ENCODE measurements at places on chromosomes 3 and 15. TPM values are rescaled to one million over a fixed set of nuclear protein-coding genes. Genes with fewer than 3 reads are reported as not detected.

DNA sequence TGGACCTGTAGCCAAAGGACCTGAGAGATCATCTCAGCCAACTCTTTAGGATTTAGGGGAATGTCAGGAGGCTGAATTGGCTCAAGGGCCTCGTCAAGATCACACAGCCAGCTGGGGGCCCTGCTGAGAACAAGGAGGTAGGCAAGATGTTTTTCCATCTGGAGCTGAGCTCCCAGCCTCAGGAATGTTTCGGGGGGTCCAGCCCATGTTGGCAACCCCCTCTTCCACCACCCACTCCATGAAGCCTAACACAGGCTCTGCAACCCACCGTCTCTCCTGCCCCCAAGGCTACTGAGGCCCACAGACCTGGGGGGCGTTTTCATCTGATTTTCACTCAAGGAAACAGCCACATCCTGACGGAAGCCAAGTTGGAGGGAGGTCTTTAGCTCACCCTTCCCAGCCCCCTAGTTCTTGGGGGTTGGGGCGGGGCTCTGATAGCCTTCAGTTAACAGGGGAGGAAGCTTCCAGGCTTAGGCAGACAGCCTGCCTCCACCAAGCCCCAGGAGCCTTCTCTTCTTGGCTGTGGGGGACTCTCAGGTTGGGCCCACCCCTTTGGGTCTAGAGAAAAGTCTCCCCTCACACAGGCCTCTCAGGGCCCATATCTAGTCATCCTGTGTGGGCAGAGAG is 48.8 kb downstream of the EPHB3 start:
- H3K4me3 ChIP-seq: no peak overlapping the region
- no peaks in the 10 kb centered on the region for H3K4me1 ChIP-seq
- no peak for DNase-seq
- H3K27me3 ChIP-seq: no peaks in the 10 kb centered on the region
- H3K27ac ChIP-seq: no peak overlapping the region

The WDR93 gene
- total RNA-seq: 2.3 TPM

- DNase-seq: no peak
- no peak overlapping the region for H3K27ac ChIP-seq
- H3K36me3 ChIP-seq: no peaks in the 10 kb centered on the region
- no peaks in the 10 kb centered on the region for H3K27me3 ChIP-seq
Observed at GRCh38 chr15:69380100-69380725, 33.9 kb upstream of the KIF23 start.

The CEP19 gene
- 5.2 TPM for total RNA-seq

GRCh38 chr3:128592864-128593263 is 57.8 kb downstream of the RPN1 start:
- H3K4me1 ChIP-seq: no peaks in the 10 kb centered on the region
- H3K4me3 ChIP-seq: no peak overlapping the region
- H3K36me3 ChIP-seq: no peaks in the 10 kb centered on the region
- H3K27ac ChIP-seq: no peak overlapping the region
- H3K27me3 ChIP-seq: no peaks in the 10 kb centered on the region
- no peak for DNase-seq

- H3K4me3 ChIP-seq: no peak overlapping the region
- no peaks in the 10 kb centered on the region for H3K27me3 ChIP-seq
- no peaks in the 10 kb centered on the region for H3K36me3 ChIP-seq
- no peak for DNase-seq
- H3K27ac ChIP-seq: no peak overlapping the region
- H3K4me1 ChIP-seq: no peaks in the 10 kb centered on the region
Observed at GRCh38 chr3:59277816-59278215, 228.0 kb upstream of the CFAP20DC start.

- H3K36me3 ChIP-seq: no peaks in the 10 kb centered on the region
- peak overlapping the region; percentile 14 for H3K4me3 ChIP-seq
- no peak overlapping the region for H3K27ac ChIP-seq
- peaks cover 28% of the 10 kb centered on the region for H3K4me1 ChIP-seq
Observed at GRCh38 chr15:76339305-76340197, 3.0 kb downstream of the ISL2 start.

DNA sequence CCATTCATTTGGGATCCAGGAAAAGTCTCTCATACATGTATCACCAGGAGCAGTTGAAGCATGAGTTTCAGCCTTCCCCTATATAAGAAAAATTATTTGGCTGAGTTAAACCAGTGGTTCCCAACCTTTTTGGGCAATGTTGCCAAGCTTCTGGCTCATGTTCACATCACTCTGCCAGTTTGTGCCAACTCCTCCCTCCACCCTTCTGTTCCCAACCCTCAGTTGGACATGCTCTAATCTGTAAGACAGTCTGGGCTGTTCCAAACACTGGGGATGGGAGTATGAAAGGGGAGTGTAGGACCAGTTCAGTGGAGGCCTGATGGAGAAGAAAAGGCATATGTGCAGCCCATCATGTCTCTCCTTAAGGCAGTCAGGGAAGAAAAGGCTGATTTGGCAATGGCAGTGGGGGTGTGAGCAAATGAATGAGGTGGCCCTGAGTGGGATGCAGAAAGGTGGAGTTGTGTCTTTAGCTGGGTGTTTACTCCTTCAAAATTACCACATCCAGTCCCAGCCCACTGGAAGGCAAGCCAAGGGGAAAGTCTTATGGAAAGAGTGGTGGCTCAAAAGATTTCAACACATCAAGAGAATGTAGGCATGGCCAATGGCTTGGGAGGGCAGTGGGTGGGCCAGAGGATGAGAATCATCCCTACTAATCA is 32.0 kb upstream of the PRICKLE2 start:
- H3K27ac ChIP-seq: no peak overlapping the region
- H3K4me3 ChIP-seq: no peak overlapping the region
- no peaks in the 10 kb centered on the region for H3K36me3 ChIP-seq
- peaks cover 7% of the 10 kb centered on the region for H3K4me1 ChIP-seq
- DNase-seq: no peak

The CDCP1 gene
- total RNA-seq: 35.9 TPM

GRCh38 chr15:95416576-95416975 is 913.9 kb upstream of the NR2F2 start:
- no peaks in the 10 kb centered on the region for H3K4me1 ChIP-seq
- H3K27ac ChIP-seq: no peak overlapping the region
- H3K4me3 ChIP-seq: no peak overlapping the region

The PPIP5K1 gene
- 63.8 TPM for total RNA-seq

GRCh38 chr3:193556841-193557240 is 2.1 kb upstream of the ATP13A4 start:
- H3K4me3 ChIP-seq: no peak overlapping the region
- DNase-seq: no peak

The CTXN2 gene
- not detected for total RNA-seq

DNA sequence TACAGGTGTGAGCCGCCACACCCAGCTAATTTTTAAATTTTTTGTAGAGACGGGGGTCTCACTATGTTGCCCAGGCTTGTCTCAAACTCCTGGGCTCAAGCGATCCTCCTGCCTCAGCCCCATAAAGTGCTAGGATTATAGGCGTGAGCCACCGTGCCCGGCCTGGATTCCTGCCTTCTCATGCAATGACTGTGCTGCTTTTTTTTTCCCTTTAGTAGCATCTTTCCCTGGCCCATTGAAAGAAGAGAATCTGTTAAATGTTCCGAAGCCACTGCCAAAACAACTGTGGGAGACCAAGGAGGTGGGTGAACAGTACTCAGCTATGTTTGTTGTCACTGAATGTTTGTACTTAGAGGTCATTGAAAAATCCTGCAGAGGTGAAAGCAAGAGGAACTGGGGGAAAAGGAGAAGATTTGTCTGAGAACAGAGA is 88.0 kb downstream of the CRTC3 start:
- peak; percentile 79 for DNase-seq
- H3K4me3 ChIP-seq: no peak overlapping the region
- H3K36me3 ChIP-seq: peaks cover 4% of the 10 kb centered on the region
- H3K27ac ChIP-seq: peak overlapping the region; percentile 89
- no peaks in the 10 kb centered on the region for H3K27me3 ChIP-seq
- peaks cover 29% of the 10 kb centered on the region for H3K4me1 ChIP-seq

The RNF111 gene
- total RNA-seq: 33.2 TPM

DNA sequence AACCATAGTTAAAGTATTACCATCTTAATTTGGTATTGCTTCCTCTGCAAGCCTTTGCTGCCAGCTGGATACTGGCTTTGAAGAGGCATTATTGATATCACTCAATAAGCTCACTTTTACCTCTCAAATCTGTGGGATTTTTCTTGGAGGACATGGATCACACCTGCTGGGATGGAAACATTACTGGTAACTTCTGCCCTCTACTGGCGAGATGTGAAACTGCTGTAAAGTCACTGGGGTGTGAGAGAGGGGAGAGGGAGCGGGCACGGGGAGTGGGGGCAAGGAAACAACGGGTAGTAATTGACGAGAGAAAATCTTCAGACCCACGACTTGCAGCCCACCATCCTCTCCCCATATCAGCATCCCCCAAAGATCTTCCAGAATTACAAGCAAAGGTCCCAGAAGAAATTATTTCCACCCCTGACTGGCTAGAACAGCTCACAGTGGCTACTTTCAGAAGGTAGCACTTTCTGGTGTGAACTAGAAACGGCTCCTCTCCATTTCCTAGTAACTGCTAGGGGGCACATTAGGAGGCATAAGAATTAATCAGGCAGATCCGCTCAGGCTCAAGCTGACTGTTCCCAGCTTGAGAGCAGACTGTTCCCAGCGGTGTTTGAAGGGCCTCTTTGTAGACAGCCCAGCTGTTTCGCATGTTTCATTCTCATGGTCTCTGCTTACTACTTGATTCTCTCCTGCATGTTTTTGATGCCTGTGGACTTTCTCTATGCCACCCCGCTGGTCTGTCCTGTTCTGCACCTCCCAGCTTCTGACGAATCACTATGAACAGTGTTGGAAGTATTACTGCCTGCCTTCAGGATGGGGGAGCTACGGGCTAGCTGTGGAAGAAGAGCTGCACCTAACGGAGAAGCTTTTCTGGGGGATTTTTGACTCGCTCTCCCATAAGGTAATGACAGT is 230.4 kb upstream of the CHRM5 start:
- H3K4me1 ChIP-seq: no peaks in the 10 kb centered on the region
- H3K4me3 ChIP-seq: no peak overlapping the region

- H3K4me1 ChIP-seq: peaks cover 4% of the 10 kb centered on the region
- peak; percentile 4 for DNase-seq
- H3K36me3 ChIP-seq: no peaks in the 10 kb centered on the region
- H3K4me3 ChIP-seq: no peak overlapping the region
- H3K27ac ChIP-seq: no peak overlapping the region
Observed at GRCh38 chr15:83248151-83249029, 36.1 kb downstream of the BNC1 start.

The MYL3 gene
- total RNA-seq: not detected
